ENCODE measurements at places on chromosomes 11 and 22.

- DNase-seq = no peak
Measured at GRCh38 chr11:76314741-76315090, 66.2 kb downstream of the THAP12 start.

GRCh38 chr11:37026326-37026725, 428.3 kb upstream of the RAG2 start:
- DNase-seq = no peak

DNA sequence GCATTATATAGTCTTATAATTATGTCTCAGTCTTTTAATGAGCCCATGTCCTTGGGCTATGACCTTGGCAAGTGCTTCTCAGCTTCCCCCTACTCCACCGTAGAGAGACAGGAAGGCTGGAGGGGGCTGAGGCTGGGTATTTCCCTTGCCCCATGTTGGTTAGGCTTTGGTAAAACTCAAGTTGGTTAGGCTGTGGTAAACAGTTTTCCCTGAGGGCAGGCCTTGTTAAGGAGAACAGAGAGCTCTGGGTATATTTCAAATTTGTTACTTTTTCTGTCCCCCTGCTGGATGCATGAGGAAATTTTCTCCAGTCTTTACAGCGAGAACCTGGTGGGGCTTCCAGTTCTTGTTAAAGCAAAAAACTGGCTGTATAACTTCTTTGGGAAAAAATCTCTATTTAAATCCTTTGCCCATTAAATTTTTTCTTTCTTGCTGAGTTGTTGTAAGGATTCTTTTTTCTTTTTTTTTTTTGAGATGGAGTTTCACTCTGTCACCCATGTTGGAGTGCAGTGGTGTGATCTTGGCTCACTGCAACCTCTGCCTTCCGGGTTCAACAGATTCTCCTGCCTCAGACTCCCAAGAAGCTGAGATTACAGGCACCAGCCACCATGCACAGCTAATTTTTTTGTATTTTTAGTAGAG, 12.2 kb upstream of the DCHS1 start:
- no peak for DNase-seq

DNA sequence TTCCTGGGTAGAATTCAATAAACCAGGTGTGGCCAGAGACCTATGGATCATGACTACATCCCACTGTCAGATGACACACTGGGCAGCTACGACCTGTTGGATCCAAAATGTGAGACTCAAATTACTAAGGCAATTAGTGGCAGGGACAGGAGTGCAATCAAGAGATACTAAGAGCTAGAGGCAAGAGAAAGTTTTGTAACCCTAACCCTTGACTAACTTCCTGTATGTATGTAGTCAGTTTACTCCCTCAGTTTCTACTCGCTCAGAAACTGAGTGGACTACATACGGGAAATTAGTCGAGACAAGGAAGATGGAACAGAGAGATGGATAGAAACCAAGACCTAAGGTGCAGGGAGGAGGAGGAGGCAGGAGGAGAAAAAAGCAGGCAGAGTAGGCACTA, 2.7 kb downstream of the CYB5R2 start:
- DNase-seq = no peak

GRCh38 chr22:48268771-48269552, 1506.5 kb downstream of the TBC1D22A start:
- no peak for DNase-seq

- DNase-seq = no peak
Measured at GRCh38 chr11:35286126-35286525, 133.2 kb downstream of the SLC1A2 start.

DNA sequence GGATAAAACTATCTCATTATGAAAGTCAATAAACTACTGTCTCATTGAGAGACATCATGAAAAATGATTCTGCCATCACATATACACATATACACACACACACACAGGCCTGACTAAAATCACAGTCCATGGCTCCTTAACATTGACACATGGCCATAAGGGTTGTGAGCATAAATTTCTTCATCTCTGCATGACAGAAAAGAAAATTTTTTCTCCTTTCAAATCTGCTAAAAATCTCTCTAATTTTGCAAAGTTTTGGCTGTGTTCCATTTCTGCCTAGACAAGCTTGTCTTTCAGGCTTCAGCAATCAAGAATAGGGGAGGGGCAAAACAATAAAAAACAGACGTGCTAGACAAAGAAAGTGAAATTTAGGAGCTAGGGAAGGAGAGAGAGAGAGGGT, 324.5 kb downstream of the LRRC4C start:
- no peak for DNase-seq

DNA sequence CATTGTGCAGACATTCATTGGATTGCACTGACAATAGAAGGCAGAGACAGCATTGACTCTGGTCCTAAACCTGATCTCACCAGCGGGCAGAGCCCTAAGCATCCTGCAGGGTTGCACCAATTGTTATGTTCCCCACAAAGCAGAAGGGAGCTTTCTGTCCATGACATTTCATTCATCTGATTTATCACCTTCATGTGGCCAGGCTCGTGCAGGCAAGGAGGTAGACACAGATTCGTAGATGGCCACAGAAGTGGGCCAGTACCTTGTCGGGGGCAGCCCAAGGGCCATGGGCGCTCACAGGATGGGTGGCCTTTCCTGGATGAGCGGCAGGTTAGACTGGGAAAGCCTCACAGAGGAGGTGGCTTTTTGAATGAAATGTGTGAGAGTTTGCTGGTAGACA, 2.9 kb downstream of the TSKU start:
- no peak for DNase-seq

DNA sequence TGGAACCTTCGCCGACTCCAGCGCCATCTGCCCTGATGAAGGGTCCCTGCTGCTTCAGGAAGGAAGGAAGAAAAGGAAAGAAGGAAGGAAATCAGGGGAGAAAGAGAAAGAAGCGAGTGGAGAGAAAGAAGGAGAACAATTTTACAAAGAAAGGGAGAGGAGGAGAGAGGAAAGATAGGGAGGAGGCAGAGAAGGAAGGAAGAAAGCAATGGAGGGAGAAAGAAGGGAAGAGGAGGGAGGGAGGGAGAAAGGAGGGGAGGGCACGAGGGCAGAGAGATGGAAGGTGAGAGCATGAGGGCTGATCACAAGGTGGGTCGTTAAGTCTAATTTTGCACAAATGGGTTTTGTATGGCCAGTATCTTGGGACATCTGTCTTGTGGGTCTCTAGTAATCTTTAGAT, 39.2 kb downstream of the PARVA start:
- DNase-seq = no peak

GRCh38 chr11:123585206-123585605, 69.2 kb downstream of the SCN3B start:
- no peak for DNase-seq

DNA sequence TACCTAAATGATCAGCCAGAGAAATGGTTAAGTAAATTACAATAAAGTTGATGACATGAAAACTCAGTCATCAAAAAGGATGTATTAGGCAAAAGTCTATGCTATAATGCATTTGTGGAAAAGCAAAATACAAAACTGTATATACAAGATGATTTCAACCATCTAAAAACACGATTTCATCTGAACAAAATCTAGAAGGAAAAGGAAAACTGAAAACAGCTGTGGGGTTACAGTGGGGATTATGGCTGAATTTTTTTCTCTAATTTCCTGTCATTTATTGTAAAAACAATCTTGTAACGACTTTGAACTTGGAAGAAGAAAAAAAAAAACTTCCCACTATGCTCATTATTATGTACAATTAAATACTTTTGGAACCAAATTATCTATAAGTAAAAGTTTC, 30.3 kb downstream of the CHEK2 start:
- no peak for DNase-seq

GRCh38 chr11:112519751-112520150, 259.1 kb upstream of the PLET1 start:
- no peak for DNase-seq

GRCh38 chr11:11967669-11968510, 40.5 kb downstream of the DKK3 start:
- no peak for DNase-seq

GRCh38 chr11:69284081-69284511, 9.9 kb upstream of the MYEOV start:
- no peak for DNase-seq

DNA sequence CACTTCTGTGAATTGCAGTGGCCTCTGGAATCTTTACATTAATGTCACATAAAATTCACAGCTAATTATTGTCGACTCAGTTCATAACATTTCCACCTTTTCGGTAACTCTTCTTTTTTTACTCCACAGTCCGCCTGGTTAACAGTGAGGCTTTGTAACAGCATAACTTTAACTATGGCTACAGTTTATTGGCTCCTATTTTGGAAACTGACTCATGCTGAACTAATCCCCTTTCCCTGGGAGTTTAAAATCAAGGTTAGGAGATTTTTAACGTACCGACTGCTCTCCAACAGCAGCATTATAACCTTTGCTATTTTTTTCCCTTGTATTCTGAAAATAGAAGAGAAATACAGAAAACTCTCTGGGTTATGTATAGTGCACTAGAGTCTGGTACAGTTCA, 3.2 kb upstream of the POGLUT3 start:
- DNase-seq = no peak

DNA sequence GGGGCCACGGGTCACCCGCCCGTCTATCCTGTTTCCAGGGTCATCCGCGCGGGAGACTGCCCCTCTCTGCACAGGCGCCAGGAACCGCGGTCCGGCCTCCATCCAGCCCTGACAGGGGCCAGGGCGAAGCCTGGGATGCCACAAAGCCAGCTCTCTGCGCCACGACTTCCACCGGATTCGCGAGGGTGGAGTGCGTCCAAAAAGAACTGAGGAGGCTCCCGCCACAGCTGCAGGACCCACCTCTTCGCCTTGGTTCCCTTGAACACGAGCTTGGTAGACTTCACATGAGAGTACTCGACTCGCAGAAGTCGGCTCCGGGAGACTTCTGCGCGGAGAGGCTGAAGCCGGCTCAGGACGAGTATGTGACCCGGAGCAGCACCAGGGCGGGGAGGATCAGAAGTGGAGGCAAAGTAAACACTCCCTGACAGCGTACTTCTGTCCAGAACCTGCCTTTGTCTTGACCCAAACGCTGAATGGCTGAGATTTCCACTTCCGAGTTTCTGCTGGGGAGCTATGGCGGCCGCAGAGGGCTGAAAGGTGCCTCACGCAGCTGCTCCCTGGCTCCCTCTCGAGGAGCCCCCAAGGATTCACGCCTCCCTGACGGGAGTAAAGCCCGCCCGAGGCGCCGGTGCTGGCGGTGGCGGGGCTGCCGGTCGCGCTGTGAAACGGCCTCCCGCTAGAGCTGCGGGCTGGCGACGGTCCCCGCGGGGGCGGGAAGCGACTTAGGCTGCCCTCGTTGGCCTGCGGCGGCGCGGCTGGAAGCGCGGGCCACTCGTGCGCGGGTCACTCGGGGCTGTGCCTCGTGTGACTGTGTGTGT, 4566.7 kb upstream of the OR11H1 start:
- no peak for DNase-seq

All from activated naive CD4-positive, alpha-beta T cell treated with anti-CD3 and anti-CD28 coated beads, Interleukin-2, amount 50 U/mL, for 72 hours (primary cell).